ENCODE measurements at places on chromosomes 1 and 21.

DNA sequence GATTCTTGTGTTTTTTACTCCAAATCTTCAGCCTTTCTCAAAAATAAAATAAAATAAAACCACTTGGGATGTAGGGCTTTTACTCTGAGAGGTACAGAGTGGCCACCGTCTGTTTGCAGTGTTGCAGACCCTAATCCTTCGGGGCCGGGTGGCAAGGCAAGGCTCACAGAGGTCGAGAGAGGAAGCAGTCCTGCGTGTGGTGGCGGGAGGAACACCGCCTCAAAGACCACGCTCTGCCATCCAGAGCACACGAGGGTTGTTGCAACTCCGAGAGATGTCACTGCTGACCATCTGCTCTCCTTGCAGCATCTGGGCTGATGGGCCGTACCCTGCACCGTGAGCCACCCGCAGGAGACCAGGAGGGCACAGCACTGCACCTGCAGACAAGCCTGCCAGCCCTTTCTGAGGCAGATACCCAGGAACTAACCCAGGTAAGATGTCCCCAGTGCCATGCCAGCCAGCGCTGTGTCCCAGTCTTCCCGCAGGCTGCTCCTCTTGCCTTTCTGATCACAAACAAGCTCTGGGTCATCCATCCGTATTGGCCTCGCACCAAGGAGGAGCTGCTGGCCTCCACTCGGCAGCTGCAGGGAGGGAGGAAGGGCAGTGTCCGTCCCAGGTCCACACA lies 31.5 kb downstream of the SNAP47 start:
- DNase-seq, result no peak

DNA sequence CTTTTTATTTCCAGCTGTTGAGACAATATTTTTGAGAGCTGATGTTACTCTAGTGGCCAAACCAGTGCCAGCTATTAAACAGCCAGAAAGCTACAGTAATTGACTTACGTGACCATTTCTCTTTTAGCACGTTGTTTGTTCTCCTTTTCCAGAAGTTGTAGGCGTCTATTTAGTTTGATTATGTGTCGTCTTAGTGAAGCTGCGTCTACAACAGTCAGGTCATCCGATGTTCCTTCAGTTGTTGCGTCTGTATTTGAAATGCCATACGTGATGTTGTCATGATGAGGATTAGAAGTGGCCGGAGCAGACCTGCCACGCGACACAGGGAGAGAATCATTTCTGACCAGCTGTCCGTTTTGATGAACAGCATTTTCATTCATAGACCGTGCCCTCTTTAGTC lies 38.2 kb downstream of the TMEM51 start:
- no peak for DNase-seq

DNA sequence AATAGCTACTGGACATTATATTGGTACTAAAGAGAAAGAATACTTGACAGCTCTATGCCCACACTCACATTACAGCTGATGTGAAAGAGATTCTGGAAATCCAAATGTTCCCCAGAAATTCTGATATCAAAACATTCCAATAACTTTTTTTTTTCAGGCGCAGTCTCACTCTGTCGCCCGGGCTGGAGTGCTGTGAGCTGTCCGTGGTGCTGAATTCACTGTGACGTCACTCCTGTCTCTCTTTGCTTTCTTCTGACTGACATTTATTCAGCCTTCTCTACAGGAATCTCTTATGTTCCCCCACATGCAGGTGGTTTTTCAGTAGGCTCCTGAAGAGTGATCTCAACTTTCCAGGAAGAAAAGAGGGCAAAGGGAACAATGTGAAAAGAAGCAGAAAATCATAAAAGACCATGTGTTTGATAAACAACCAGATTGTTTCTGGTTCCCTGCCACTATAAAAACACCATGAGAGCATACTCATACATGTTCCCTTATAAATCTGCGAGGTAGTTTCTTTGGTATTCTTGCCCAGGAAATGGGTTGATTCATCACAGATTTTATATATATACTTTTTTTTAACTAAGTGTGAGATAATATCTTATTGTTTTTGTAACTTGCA lies 6.2 kb downstream of the S100A7A start:
- peak; percentile 40 for DNase-seq

GRCh38 chr1:34199927-34200326 lies 23.2 kb downstream of the C1orf94 start:
- no peak for DNase-seq

DNA sequence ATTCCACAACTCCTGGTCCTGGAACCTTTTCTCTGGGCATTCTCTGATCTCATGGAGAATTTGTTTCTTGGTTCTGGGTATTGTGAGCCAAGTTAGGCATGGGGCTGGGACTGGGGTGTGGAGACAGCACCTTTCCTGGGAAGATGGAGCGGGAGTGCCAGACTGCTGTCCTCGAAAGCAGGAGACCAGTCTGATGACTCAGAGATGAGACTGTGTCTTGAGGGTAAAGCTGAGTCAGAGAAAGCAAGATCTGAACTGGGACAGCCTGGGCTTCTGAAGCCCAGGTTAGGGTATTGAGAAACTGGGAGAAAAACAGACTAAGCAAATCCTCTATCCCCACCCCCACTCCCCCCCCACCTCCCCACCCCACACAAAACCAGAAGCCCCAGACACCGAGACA lies 2.2 kb upstream of the KANK4 start:
- DNase-seq, result no peak

DNA sequence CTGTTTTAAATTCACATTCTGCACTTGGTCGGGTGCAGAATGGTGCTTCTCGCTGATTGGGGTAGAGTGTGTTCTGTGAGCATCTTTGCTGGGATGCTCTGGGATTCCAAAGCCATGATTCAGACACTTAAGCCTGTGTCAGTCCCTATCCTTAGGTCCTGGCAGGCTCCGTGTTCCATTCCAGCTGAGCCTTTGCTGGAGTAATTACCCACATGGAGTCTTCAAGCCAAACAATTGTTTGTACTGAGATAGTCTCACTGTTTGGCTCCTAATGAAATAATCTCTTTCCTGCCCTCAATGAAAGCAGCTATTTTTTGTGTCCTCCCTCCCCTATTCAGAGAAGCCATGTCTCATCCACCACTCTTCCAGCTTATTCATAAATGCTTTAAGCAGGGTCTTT lies 18.7 kb downstream of the SMAP2 start:
- DNase-seq, result no peak

- no peak for DNase-seq
Observed at GRCh38 chr1:203153051-203153988, 22.3 kb downstream of the MYBPH start.

- DNase-seq, result no peak
Observed at GRCh38 chr1:75999034-75999433, 66.8 kb upstream of the ASB17 start.

- DNase-seq, result no peak
Observed at GRCh38 chr1:36565576-36566501, 83.1 kb upstream of the CSF3R start.

DNA sequence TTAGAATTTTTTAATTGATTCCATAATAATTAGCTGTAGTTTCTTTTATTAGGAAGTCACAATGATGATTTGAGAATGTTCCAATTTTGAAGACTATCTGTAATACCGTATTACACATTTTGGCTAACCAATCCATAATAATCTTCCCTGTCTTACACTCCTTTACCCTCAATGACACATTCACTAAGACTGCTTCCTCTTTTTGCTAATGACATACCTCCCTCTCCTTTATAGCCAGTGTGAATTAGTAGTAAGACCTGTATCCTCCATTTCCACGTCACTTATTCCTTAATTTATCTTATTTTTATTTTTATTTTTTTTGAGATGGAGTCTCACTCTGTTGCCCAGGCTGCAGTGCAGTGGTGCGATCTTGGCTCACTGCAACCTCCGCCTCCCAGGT lies 10.1 kb downstream of the KDM1A start:
- DNase-seq, result no peak

DNA sequence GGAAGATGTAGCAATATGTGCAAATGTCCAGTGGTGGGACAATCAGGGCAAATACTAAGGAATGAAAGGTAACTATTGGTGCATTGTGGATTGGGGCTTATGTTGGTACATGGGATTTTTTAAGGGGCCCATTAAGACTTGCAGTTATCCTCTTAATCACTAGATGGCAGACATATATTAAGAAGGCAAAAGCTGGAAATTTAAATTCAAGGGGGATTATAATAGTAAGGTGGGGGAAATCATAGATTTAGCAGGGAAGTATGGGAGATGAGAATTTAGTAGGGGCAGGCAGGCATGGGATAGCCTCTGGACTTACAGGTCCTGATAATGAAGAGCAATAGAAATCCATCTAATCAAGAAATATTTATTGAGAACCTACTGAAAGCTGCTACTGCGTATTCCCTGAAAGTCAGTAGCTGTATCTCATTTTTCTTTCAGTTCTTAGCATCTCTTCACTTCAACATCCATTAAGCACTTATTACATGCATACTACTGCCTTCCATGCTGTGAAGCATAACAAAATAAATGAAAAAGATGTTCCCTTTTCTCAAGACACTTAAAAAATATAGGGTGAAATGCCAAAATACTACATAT lies 251.8 kb downstream of the CRB1 start:
- DNase-seq, result no peak

GRCh38 chr1:200260597-200261335 lies 149.1 kb downstream of the ZNF281 start:
- no peak for DNase-seq

DNA sequence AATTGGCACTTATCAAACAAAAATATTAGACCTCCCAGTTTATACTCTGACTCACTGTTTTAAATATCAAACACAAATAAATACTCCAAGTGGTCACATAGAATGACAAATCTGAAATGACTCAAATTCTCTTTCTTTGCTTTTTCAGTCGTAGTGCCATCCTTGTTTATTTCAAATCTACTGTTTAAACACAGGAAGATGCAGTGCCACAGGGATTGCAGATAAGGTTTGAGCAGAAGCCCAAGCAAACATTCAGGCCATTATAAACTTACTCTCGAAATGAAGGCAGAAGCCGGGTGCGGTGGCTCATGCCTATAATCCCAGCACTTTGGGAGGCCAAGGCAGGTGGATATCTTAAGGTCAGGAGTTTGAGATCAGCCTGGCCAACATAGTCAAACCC lies 255.4 kb upstream of the PLXNA2 start:
- no peak for DNase-seq

DNA sequence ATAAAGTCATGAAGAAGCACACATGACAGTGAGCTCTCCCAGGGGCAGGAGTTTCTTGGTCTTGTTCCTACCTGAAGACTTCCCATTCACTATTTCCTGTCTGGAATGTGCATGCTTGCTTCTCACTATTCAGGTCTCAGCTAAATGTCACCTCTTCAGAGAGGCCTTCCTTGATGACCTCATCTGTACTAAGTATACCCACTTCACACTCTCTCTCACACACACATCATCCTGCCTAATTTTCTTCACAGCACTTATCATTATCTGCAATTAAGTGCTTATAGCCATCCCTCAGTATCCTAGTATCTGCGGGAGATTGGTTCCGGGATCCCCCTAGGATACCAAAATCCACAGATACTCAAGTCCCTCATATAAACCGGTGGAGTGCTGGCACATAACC lies 146.4 kb upstream of the IVNS1ABP start:
- DNase-seq, result no peak

- no peak for DNase-seq
Observed at GRCh38 chr1:165616054-165616612, 14.9 kb upstream of the MGST3 start.

DNA sequence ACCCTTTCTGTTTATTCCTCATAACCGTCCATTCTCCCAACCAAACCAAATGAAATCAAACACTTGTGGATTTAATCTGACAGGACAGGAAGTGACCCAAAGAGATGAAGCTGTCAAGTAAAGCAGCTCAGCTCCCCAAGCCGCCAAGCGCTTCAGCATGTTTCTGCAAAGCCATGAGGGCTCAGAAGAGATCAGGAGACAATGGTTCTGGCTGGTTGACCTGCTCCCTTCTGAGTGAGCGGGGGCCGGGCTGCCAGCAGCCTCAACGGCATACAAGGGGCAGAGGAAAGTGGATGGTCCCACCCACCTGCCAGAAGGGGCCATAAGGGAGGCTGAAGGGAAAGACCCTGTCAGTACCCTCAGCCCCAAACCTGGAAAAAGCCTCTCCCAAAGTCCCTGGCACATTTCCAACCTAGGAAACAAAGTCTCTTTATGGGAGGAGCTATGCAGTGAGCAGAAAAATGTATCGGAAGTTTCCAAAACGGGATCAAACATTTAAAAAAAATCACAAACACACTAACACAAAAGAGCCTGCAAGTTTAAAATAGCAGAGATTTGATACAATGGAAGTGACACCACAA lies 45.4 kb downstream of the SLC45A1 start:
- no peak for DNase-seq

DNA sequence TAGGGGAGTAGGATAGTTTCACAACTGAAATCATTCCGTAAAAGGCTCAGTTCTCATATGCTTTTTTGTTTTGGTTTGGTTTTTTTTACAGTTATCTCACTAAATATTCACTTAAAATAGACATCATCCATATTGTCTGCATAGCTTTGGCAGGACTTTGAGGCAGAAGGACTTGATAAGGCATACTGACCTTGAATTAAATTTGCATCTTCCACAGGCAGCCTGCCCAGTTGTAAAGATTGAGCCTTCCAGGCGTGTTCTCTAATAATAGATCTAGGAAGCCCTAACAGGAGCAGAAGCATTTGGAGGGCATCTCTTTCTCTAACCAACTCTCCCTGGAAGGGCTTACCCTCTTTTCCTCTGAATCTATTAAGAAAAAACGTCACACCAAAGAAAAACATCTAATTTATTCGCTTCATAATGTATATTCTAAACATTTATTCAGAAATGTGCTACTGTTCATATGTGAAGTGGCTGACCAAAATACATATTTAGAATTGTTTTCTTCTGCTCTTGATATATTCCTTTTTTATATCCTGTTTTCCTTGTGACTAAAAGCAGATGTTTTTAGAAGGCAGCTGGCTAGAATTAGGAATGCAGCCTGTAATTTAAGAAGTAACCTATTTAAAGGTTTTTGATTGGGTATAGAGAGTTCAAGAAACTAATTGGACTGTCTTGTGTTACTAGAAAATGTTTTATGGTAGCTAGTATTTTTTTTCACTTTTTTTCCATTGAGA lies 20.2 kb downstream of the DESI2 start:
- no peak for DNase-seq

GRCh38 chr1:71039661-71040262 lies 7.9 kb downstream of the PTGER3 start:
- DNase-seq, result no peak

DNA sequence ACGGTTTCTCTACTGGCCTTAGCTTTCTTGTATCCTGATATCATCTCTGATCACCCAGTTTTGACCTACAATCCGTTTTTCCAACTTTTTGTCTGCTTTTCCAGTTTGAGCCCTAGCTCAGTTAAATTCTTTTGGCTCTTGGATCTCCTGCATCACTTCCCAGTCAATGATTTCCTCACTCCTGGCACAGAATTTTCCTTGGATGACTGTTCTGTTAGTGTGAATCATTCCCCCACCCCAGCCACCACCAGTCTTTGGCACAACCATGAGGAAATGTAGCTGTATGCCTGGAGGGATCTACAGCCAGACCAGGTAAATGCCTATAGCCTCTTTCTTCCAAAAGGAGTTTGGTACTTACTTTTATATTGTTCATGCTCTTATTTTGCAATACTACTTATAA lies 187.2 kb upstream of the PTGFR start:
- no peak for DNase-seq

- no peak for DNase-seq
Observed at GRCh38 chr1:204619721-204620120, 65.8 kb downstream of the LRRN2 start.

Data from activated T-cell treated with anti-CD3 and anti-CD28 coated beads for 24 hours (primary cell).